Effector CD4-positive, alpha-beta T cell (primary cell): ENCODE measurements at places on chromosomes 6 and 20.
A peak's percentile ranks its signal among the peaks of the same experiment; 100 is the strongest.

- no peak for DNase-seq
Observed at GRCh38 chr6:84442208-84442607, 214.8 kb upstream of the CEP162 start.

- no peak for DNase-seq
Observed at GRCh38 chr6:108578595-108579327, 18.0 kb downstream of the FOXO3 start.

DNA sequence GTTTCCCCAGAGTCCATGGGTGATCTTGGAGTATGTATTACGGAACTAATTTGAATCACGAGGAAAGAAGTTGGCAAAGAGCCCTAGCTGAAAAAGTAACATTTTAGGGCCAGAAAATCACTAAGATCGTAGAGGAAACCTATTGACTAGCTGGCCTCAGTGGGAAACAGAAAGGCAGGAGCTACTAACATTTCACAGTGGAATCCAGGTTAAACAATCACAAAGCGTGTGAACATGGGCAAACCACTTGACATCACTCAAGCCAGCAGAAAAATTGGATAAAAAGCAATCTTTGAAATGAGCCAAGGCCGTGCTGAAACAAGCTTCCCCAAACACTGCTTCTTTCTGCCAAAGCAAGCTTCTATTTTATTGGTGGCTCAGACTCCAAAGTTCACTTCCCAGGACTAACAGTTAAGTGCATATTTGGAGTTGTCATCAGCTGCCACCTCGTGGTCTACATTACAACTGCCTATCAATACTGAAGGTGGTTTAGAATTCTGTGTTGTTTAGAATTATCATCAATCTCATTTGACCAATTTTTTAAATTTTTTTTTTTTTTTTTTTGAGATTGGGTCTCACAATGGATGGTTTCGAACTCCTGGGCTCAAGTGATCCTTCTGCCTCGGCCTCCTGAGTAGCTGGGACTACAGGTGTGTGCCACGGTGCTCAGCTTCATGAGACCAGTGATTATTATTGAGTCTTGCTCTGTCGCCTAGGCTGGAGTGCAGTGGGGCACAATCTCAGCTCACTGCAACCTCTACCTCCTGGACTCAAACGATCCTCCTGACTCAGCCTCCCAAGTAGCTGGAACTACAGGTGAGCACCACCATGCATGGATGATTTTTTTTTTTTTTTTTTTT lies 10.6 kb downstream of the RPS10 start:
- peak; percentile 27 for DNase-seq

- DNase-seq: no peak
Observed at GRCh38 chr6:4891141-4891540, 112.7 kb downstream of the RPP40 start.

DNA sequence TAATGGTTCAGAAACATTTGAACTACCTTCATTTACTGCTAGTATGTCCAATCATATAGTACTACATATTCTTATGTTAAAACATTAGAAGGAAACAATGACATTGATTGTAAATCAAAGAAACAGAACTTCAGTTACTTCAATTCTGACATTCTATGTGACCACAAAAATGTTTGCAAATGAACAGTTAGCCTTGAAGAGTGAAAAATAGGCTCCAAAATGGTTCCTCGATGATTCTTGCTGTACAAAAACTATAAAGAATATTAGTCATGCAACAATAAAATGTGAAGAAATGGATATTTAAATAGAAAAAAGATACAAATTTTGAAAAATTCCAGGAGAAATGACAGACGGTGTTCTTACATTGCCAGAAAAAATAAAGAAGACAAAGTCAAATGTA lies 686.9 kb downstream of the BCKDHB start:
- DNase-seq: no peak
